Fibroblast of skin of back (primary cell): ENCODE measurements at places on chromosomes 3 and 15.
A peak's percentile ranks its signal among the peaks of the same experiment; 100 is the strongest.

- DNase-seq: peak; percentile 83
Measured at GRCh38 chr3:138946663-138947494, at the start of the genes FOXL2 and FOXL2NB. TSS of gene FOXL2 (minus strand) at chr3:138947137. CDS start at chr3:138946722, 415 bp downstream. TSS of gene FOXL2NB (plus strand) at chr3:138947217. CDS start at chr3:138947365, 148 bp downstream.

DNA sequence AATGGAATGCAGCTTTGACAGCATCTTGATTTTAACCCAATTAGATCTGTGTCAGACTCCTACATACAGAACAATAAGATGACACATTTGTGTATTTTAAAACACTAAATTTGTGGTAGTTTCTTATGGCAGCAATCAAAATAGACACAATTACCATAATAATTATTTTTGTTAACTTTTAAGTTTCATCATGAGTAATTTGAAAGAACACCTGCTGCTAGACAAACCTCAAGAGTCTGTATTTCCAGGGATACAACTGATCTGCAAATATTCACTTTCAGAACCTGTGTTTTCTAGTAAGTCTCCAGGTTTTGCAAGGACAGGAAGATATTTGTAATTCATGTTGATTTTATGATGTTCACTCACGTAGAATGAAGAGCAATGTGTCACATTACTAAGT is 736.8 kb downstream of the DIPK2A start:
- no peak for DNase-seq

- DNase-seq: no peak
Measured at GRCh38 chr15:39447346-39447745, 133.5 kb upstream of the THBS1 start.

GRCh38 chr15:33009026-33009425 is 185.5 kb downstream of the FMN1 start:
- no peak for DNase-seq

DNA sequence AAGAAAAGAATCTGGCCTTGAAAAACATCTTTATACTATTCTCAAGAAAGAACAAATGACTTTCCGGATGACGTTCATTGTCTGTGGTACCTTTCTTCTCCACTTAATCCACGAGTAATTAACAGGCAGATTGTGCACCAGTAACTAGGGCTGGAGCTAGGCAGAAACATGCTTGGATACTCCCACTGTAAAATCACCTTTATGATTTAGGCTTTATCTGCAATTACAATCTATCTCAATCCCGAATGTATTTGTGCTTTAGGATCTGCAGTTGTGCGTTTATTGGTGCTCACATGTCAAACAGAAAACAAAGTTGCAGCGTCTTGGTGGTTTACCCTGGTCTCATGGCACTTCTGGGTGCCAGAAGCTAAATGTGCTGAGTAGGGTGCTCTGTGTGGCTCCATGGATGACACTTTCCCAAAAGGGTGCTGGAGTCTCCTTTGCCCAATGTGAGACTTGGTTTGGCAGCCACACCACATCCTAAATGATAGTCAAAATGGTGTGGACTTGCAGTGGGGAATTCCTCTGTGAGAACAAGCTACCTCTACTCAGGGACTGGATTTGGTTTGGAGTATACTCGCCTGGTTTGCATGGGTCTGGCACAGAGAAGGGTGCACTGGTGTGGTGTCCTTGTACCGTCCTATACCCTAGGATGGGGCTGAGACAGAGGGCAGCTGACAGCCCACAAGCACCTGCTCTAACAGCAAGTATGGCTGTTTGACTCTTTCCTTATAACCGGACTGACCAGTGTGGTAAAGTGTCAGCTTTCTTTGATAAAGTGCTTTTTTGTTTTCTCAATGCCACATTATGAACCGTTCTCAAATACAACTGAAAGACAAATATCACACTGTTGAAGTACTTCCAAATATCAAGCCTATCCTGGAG is 7.7 kb downstream of the SERP1 start:
- no peak for DNase-seq

DNA sequence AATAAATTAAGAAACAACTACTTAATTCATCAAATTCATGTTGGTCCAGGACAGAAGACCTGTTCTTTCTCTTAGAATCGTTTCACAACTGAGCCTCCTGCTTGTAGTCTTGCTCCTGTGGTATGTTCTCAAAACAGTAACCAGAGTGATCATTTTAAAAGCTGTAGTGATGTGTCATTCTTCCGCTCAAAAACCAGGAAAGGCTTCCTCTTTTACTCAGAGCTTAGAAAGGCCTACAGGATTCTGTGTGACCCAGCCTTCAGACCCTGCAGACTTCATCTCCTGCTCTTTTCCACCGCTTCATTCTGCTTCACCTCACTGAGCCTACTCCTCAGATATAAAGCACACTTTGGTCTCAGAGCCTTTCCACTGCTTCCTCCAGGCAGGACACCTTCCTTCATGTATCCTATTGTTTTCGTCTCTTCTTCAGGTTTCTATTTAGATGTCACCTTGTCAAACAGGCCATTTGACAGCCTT is 22.7 kb downstream of the ST6GAL1 start:
- DNase-seq: peak; percentile 15

DNA sequence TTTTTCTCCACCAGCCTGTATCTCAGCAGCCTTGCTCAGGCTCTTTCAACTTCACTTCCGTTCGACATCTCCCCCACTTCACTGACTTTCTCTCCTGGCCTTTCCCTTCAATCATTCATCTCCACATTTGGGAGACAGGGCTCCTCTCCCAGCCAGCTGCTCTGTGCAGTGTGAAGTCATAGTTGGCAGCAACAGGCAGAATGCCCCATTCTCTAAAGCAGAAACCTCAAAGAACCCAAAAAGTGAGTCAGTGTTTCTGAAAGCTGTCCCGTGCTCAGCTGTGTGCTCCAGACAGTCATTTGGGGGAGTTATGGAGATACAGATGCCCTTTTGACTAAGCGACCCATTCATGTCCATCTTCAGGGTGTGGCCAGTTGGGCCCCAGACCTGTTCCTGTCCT is 54.3 kb downstream of the NTRK3 start:
- DNase-seq: no peak

- no peak for DNase-seq
Measured at GRCh38 chr3:61268644-61269043, 17.4 kb upstream of the FHIT start.
